ENCODE measurements at places on chromosomes 16 and 17.

DNA sequence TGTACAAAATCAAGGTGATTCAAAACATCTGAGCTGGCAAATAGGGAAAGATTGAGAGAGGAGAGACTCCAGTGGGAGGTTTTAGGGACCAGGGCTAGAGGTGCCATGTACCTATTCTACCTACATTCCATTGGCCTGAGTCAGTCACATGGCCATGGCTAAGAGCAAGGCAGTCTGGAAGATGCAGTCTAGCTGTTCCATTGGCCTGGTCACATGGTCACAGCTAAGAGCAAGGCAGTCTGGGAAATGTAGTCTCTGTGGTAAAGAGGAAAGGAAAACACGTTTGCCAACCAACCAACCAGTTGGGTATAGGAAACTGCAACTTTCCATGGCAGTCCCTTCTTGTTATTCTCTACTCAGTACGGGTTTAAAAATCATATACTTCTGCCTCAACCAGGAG lies 369.1 kb downstream of the XYLT1 start:
- DNase-seq: peak; percentile 18

GRCh38 chr16:4404247-4404966 lies 12.0 kb downstream of the CORO7 start:
- DNase-seq: peak; percentile 62

GRCh38 chr16:71499775-71500364 lies 10.7 kb upstream of the ZNF19 start:
- peak; percentile 80 for DNase-seq

DNA sequence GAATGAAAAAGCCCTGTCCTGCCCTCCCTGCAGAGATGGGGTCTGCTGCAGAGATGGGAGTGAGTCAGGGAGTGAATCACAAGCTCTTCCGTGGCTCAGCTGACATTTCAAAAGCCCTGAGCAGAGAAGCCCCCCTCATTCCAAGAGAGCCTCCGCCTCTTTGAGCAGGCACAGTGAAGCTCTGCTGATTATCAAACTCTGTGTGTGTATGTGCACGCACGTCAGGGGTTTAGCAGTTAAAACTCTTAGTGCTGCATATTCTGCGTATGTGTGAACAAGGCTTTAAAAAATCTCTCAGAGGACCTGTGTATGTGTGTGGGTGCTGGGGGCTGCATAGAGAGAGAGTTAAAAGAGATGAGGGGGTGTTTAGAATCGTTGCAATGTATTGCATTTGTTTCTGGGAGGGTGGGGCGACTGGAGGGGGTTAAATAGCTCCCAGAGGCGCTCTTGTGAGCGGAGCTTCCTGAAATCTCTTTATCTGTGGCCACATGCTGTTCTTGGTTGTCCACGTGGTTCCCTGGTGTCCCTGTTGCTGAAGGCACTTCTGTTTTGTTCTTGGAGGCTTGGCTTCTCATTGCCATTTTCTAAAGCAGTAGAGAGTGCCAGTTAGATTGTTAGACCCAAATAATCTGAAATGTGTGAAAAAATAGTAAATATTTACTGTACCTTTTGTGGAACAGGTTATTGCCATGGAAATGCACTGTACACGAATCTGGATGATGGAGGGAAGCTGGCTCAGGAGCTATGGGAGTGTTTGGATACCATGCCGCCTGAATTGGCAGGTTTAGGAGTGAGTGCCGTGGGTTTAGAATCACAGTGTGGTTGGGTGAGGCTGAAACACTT lies 116.6 kb downstream of the PRKCB start:
- DNase-seq: peak; percentile 38

DNA sequence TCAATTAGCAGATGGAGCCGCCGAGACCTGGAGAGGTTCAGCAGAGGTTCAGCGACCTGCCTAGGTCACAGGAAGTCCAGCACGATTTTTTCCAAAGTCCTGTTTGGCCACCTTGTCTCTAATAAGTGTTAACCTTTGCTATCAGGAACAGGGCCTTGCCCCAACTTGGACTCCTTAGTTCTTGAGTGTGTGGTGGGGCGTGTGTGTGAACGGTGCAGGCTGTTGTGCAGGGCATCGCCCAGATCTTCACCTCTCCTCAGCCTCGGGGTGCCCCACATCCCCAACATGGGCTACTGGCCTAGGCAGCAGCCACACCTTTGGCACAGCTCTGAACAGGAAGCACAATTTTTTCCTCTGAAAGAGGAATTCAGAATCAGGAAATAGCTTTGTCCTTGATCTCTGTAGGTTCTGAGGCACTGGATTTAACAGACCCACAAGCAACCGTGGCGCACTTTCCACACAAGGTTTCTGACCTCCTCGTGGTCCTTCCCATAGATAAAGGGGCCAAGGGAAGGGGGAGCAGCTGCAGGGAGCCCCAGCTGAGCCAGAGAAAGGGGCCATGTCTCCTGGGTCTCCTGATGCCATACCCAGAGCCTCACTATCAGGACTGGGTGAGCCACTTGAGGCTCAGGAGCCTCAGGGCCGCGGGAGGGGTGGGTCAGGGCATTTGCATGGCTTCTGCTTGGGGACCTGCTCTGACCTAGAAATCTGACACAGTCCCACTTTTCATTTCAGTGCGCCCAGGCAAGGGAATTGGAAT lies 10.4 kb downstream of the MPRIP start:
- no peak for DNase-seq

- DNase-seq: no peak
Measured at GRCh38 chr17:64784353-64785010, 122.4 kb upstream of the SMURF2 start.

- DNase-seq: no peak
Measured at GRCh38 chr17:74394275-74394950, 27.1 kb downstream of the GPR142 start.

DNA sequence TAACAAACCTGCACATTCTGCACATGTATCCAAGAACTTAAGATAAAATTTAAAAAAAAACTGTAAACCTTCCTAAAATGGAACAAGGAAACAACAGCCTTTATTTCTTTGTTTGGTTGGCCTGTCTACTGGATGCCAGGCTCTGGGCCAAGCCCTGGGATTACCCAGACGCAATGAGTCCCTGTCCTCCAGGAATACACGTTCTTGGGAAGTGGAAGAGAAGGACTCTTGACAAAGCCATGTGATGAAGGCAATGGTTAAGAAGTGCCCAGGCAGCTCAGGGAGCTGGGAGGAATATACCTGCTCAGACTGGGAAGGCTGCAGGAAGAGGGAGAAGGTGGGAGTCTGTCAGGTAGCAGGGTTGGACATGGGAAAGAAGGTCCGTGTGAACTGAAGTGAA lies 115.4 kb downstream of the AXIN2 start:
- no peak for DNase-seq

DNA sequence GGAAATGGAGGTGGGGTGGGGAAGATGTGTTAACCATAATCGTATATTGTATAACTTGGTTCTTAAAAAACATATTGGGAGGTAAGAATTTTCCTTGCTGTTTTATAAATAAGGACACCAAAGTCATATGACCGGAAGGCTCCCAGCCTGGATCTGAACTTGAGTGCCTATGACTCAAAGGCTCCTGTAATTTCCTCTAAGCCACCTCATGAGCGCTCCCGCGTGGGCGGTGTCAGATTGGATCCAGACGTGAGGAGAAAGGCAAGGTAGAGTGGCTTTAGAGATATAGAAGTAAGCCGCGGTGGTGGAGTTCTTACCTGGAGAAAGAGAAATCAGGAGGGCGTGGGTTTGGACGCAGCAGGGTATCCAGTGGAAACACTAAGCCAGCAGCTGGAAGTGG lies 196.2 kb upstream of the NLRP1 start:
- no peak for DNase-seq

DNA sequence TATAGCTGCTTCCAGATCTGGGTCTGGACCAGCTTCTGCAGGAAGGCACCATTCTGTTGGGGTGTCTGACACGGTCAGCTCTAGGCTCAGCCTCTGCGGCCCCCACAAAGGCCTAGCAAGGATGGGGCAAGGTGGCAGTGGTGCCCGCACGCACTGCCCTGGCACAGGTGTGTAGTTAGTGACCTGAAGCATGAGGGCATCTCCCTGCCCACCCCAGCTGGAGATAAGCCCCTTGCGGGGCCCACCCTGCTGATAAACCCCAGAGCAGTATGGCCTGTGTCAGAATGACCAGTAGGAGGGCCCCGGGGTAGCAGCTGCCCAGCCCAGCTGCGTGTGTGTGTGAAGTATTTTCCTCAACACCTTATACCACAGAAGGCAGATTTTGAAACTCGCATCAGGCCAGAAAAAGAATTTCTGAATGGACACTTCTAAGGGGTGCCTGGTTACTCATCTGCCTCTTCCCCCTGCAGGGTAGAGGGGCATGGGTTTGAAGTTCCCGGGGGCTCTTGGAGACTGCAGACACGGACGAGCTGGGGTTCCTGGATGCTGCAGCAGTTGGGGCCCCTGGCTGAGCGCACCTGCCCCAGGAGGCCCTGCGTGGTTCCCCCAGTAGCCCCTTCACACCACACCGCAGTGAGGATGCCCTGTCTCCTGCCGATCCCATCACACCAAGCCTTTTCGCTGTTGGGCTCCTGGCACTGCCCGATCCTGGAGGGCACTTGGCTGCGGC lies 4.5 kb downstream of the ARHGDIA start:
- peak; percentile 41 for DNase-seq

DNA sequence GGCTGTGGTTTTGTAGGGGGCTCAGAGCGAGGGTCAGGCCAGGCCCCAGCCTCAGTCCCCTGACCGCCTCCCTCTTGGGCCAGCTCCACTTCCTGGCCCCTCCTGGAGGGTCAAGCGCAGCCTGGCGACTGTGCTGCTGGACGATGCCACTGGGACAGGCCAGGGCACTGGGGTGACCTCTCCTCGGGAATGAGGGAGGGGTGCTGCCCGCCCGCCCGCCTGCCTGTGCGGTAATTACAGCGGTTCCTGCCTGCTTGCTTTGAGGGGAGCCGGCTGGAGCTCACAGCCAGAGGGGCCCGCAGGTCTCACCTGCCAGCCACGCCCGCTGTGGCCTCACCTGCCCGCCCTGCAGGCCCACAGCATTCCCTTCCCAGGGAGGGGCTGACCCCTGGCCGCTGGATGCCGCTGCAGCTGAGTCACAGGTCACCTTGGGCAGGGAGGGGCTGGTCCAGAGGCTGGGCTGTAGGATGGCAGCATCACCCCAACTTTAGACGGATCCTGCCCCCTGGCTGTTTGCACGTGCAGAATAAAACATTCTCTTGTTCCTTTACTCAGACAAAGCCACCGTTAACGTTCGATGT lies 76.7 kb upstream of the CBX4 start:
- DNase-seq: peak; percentile 53

- DNase-seq: peak; percentile 86
Measured at GRCh38 chr17:75632863-75633485, at the start of gene SMIM5. TSS of gene SMIM5 (plus strand) at chr17:75633434. CDS start at chr17:75640202, 6,768 bp downstream.

- DNase-seq: no peak
Measured at GRCh38 chr16:55513616-55514015, 4.7 kb downstream of the LPCAT2 start.

- DNase-seq: no peak
Measured at GRCh38 chr17:72916991-72917390, 175.5 kb downstream of the SLC39A11 start.

DNA sequence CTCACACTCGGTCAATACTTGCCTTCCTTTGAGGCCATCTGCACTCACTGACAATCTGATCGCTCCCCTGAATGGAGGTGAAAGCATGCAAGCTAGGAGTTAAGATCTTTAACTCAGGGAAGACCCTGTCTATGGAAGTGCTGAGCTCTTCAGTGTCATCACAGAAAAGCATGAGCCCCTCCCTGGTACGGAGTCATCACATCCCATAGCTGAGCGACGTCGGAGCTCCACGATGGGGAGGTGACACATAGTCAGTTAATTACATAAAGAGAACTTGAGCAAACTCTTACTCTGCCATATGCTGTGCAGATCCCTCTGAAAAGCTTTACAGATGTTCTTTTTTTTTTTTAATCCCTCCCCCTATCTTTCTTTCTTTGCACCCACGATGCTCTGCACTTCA lies 463.2 kb downstream of the WWOX start:
- DNase-seq: no peak

GRCh38 chr17:69945698-69946185 lies 129.3 kb upstream of the KCNJ16 start:
- no peak for DNase-seq

GRCh38 chr16:31877876-31878642 lies 4.5 kb downstream of the ZNF267 start:
- DNase-seq: no peak

DNA sequence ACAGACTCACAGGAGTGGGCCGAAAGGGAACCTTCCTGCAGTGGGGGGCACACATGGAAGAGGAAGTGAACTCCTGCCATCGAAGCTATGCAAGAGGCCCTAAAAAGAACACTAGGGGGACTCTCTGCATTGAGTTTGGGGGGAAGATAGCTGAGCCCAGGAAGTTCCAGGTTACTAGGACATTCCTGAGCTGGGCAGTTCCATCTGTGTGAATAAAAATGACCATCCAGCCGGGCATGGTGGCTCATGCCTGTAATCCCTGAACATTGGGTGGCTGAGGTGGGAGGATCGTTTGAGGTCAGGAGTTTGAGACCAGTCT lies 211.8 kb downstream of the ZNF423 start:
- no peak for DNase-seq

DNA sequence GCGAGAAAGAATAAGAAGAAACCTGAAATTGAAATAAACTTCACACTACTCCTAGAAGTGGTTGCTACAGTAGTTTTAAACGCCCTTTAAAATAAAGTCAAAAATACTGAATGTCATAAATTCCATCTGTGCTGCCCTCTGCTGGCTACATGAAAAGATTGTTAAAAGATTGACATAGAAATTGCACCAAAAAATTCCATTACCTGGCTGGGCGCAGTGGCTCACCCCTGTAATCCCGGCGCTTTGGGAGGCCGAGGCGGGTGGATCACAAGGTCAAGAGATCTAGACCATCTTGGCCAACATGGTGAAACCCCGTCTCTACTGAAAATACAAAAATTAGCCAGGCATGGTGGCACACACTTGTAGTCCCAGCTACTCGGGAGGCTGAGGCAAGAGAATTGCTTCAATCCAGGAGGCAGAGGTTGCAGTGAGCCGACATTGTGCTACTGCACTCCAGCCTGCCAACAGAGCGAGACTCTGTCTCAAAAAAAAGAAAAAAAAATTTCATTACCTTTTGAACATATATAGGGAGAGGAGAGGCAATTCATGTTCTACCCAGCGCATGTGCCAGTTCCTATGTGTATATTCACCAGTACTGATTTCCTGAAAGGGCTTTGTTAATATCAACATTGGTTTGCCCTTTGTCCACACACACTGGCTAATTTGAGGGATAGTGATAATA lies 36.5 kb downstream of the CYTH1 start:
- peak; percentile 70 for DNase-seq

DNA sequence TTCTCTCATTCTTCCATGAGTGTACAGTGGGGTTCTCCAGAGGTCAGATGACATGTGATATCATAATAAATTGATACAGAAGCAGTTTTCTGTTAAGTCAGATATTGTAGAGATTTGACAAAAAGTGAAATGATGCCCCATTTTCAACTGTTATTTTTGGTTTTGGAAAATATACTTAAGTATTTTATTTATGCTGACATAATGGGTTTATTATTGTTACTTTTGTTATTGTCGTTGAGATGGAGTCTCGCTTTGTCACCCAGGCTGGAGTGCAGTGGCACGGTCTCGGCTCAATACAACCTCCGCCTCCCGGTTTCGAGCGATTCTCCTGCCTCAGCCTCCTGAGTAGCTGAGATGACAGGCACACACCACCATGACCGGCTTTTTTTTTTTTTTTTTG lies 94.4 kb downstream of the DNAH9 start:
- DNase-seq: no peak
